ENCODE measurements at places on chromosomes 6 and 20. TPM values are rescaled to one million over a fixed set of nuclear protein-coding genes. Genes with fewer than 3 reads are reported as not detected.

The GJA10 gene
- total RNA-seq = not detected

The ULBP3 gene
- 16.7 TPM for total RNA-seq

The RANBP9 gene
- 21.3 TPM for total RNA-seq

The LATS1 gene
- total RNA-seq = 6.2 TPM

The SLC52A3 gene
- total RNA-seq = not detected

The PDE7B gene
- total RNA-seq = 60.0 TPM

The SEL1L2 gene
- total RNA-seq = not detected

The PRRT1 gene
- not detected for total RNA-seq

The ZBTB46 gene
- 4.8 TPM for total RNA-seq

The COL9A3 gene
- 0.19 TPM for total RNA-seq

The YTHDF1 gene
- total RNA-seq = 14.9 TPM

The ANKEF1 gene
- 0.96 TPM for total RNA-seq

The PROKR2 gene
- not detected for total RNA-seq

The WFDC10A gene
- total RNA-seq = not detected

The FAM83B gene
- 0.28 TPM for total RNA-seq

The LY6G6D gene
- not detected for total RNA-seq

The SPTLC3 gene
- 3.1 TPM for total RNA-seq

The HLA-DMB gene
- 1.4 TPM for total RNA-seq

The TAAR1 gene
- total RNA-seq = not detected

The ENPP4 gene
- total RNA-seq = 0.77 TPM

The MANEA gene
- 17.8 TPM for total RNA-seq

The CYP24A1 gene
- 0.96 TPM for total RNA-seq

The FAM209B gene
- total RNA-seq = not detected

The ERMARD gene
- 15.5 TPM for total RNA-seq

The LTB gene
- total RNA-seq = 0.28 TPM

The SYNDIG1 gene
- 0.58 TPM for total RNA-seq

The TFAP2B gene
- total RNA-seq = under 0.01 TPM

The USP49 gene
- 1.3 TPM for total RNA-seq

The TP53INP2 gene
- total RNA-seq = 1.2 TPM

The GHRH gene
- not detected for total RNA-seq

The SLC4A11 gene
- total RNA-seq = 0.38 TPM

The RWDD2A gene
- 3.6 TPM for total RNA-seq

The PTCRA gene
- total RNA-seq = not detected

The SLC22A3 gene
- 2.3 TPM for total RNA-seq

The NR2E1 gene
- total RNA-seq = not detected

The PSORS1C1 gene
- total RNA-seq = 0.19 TPM

The CST1 gene
- total RNA-seq = 13.2 TPM

The ABHD16B gene
- total RNA-seq = not detected

The PBOV1 gene
- not detected for total RNA-seq

The GCLC gene
- total RNA-seq = 10.2 TPM

The RAET1E gene
- not detected for total RNA-seq

The C20orf173 gene
- not detected for total RNA-seq

The BPI gene
- total RNA-seq = not detected

The SRMS gene
- total RNA-seq = not detected

The LKAAEAR1 gene
- not detected for total RNA-seq

The WFDC9 gene
- total RNA-seq = not detected

The SUPT3H gene
- 8.1 TPM for total RNA-seq

The ENPP5 gene
- total RNA-seq = 5.6 TPM

The PERP gene
- 14.2 TPM for total RNA-seq

The KIF25 gene
- total RNA-seq = 2.0 TPM

The TMC2 gene
- total RNA-seq = not detected

The HSPA1A gene
- total RNA-seq = 192 TPM

The HLA-DQB2 gene
- not detected for total RNA-seq

The TNXB gene
- total RNA-seq = 10.4 TPM

The CSTF1 gene
- 33.7 TPM for total RNA-seq

All from regular cardiac myocyte (primary cell).